ENCODE measurements at places on chromosomes 2 and 18.

GRCh38 chr2:231905026-231905425 is 21.2 kb downstream of the NPPC start:
- DNase-seq, result no peak

- DNase-seq, result peak; percentile 44
These were observed 10.1 kb downstream of the CYP26B1 start for GRCh38 chr2:72137498-72138010.

GRCh38 chr2:181772777-181773176 is 92.5 kb upstream of the NEUROD1 start:
- no peak for DNase-seq

DNA sequence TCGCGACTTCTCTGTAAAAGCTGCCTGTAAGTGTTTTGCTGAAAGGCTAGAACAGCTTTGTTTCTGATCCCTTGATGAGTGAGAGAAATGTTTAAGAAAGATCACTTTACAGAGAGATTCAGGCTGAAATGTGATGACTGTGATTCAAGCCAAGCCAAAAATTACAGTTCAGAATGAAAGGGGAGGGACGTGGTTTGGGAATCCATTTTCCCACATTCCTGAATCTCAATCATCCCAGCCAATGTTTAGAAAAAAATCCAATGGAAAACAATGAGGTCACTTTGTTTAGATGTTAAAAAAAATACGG is 416.7 kb downstream of the ARHGAP15 start:
- peak; percentile 18 for DNase-seq
